NCI-H748 treated with DMSO at 0.1 percent for 48 hours (cell line): ENCODE measurements at places on chromosomes 11 and 22.
A peak's percentile ranks its signal among the peaks of the same experiment; 100 is the strongest.

- DNase-seq = peak; percentile 39
Measured at GRCh38 chr11:27423125-27423524, 49.5 kb downstream of the LGR4 start.

DNA sequence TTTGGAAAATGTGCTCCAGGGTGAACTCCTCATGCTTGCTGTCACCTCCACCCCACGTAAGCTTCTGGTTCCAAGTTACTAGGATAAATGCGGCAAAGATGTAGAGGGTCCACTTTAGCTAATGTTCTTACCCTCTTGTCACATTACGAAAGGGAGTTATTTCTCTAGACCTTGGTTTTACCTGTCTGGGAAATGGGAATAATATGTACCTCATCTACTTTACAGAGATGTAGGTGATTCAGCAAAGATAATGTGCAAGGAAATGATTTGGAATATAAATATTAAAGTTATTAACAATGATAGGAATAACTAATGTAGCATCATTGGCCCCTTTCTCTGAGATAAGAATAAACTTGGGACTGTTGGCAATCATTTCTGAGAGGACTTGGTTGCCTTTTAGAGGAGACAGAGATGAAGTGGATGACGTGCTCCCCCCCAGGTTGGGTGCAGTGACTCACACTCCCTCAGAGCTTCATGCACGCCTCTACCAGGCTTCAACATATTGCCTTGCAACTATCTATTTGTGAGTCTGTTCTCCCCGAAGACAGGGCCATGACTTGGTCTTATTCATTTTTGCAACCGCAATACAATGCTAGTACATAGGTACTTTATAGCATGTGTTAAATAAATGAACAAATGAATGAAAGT is 97.1 kb downstream of the ME3 start:
- DNase-seq = no peak

DNA sequence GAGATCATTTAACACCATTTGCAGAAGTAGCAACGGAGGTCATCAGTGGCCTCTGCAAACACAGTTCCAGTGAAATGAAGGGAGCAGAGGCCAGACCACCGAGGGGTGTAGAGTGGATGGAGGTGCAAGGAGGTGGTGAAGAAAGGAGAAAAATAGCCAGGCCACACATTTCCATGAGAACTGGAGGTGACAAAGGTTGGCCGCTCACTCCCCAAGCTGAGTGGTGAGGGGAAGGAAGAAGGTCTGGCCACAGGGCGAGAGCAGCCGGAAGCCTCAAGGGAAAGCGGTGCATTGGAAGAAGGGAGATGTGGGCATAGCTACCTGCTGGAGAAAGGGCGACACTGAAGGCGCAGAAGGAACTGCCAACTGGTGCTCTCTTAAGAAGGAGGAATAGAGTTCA is 20.1 kb upstream of the TMPRSS4 start:
- no peak for DNase-seq

- no peak for DNase-seq
Measured at GRCh38 chr11:85127349-85127748, 499.8 kb downstream of the DLG2 start.

GRCh38 chr11:47162426-47162825 is 14.3 kb downstream of the ARFGAP2 start:
- DNase-seq = no peak

DNA sequence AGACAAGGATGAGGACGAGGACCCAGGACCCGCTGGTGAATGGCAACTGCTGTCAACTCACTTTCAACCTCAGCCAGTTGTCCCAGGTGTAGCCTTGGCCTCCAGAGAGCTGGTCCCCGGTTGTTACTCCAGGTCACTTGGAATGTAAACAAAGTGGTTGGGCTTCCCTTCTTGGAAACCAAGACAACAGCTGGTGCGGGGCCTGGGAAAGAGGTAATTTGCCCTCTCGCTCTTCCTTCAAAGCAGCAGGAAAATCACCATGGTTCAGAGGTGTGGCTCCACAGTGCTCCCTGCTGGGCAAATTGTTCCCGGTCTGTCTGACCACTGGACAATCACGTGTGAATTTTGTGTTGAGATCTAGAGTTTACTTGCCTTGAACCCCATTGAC is 15.0 kb downstream of the SLC1A2 start:
- DNase-seq = peak; percentile 20

DNA sequence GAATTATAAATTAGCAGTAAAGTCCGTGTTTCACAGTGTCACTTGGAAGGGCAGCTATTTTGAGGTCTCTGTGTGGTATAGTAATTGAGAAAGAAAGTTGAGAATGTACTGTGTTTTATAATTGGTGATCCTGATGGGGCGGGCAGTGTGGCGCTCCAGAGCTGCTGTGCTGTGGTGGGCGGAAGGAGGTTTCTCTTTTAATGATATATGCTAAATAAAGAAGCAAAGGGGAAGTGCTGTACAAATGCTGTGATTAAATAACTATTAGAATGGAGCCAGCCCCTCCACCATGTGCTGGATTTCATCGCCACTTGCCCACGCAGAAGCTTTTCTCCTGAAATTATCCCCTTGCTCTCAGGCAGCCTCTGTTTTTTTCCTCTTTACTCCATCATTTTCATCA is 24.6 kb downstream of the ATXN10 start:
- DNase-seq = no peak

- no peak for DNase-seq
Measured at GRCh38 chr11:112459001-112459400, 198.3 kb upstream of the PLET1 start.

DNA sequence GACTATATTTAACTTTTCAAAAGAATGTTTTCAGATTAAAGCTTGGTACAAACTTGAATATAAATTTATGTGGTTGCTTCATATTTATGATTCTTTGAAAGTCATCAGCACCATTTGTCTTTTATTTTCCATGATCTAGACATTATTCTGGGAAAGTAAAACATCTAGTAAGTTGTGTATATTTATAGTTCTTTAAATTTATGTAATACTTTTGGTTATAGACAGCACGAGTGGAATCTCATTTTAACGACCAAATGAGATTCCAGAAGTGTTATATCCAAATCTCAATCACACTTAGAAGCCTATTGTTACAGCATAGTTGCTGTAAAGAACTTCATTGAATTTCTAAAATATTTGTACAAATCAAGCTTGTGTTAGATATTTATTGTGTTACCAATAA is 212.3 kb downstream of the DDX10 start:
- DNase-seq = no peak

DNA sequence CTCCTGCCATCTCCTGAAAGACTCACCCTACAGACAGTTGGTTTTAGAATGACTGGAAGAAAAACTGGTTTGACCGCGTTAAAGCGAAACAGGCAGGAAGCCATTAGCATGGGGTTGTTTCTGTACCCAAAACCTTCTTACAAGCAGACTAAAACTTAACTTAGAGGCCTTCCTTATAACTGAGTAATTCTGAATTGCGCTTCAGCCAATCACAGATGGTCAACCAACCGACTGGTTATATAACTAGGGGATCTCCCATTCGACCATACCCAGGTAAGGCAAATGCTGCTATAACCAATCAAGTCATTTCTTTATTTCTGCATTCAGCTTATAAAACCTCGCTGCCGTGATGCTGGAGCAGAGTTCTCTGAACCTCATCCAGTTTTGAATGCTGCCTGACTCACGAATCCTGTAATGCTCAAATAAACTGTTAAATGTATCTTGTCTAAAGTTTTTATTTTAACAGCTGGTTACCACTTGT is 87.8 kb upstream of the DRD2 start:
- DNase-seq = no peak

- DNase-seq = no peak
Measured at GRCh38 chr11:73237471-73238290, 19.6 kb downstream of the P2RY2 start.

DNA sequence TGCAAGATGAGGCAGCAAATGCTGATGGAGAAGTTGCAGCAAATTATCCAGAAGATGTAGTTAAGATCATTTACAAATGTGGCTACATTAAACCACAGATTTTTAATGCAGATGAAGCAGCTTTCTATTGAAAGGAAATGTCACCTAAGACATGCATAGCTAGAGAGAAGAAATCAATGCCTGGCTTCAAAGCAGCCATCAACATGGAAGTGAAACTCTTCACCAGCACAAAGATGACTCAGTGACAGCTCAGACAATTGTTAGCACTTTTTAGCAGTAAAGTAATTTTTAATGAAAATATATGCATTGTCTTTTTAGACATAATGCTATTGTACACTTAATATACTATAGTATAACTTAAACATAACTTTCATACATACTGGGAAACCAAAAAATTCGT is 71.4 kb downstream of the FANCF start:
- no peak for DNase-seq

- DNase-seq = no peak
Measured at GRCh38 chr11:65981972-65982823, 19.8 kb downstream of the EIF1AD start.

DNA sequence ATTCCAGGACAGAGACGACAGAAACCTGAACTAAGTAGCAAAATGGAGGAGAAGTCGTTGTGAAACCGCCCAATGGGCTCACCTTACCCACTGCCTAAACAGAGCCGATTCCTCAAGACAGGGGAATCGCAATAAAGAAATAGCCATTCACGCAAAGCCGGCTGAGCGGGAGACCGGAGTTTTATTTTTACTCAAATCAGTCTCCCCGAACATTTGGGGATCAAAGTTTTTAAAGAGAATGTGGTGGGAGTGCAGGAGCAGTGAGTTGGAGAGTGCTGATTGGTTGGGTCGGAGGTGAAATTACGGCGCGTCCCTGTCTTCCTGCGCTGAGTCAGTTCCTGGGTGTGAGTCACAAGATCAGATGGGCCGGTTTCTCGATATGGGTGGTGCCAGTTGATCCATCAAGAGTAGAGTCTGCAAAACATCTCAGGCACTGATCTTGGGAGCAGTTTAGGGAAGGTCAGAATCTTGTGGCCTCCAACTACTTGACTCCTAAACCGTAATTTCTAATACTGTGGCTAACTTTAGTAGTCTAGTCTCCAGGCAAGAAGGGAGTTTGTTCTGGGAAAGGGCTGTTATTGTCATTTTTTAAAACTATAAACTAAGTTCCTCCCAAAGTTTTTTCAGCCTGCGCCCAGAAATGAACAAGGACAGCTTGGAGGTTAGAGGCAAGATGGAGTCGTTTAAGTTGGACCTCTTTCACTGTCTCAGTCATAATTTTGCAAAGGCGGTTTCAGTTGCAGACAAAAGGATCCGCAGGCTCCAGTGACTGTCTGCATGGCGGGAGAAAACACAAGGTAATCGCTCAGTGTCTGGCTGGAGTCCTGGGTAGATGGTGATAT is 34.1 kb downstream of the OR4D9 start:
- DNase-seq = no peak

DNA sequence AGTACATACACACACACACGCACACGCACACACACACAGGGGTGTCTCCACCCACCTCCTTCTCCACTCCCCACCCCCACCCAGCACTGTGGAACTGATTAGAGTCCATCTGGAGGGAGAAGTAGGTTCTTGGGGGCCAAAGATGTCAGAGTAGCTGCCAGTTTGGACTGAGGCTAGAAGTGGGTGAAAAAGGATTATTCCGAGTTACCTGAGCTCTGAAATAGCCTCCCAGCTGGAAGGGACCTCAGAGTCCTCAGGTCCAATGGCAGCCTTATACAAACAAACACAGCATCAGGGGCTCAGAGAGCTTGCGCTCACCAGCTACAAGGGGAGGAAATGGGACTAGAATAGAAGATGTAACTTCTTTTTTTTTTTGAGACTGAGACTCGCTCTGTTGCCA is 20.8 kb downstream of the IL10RA start:
- no peak for DNase-seq

DNA sequence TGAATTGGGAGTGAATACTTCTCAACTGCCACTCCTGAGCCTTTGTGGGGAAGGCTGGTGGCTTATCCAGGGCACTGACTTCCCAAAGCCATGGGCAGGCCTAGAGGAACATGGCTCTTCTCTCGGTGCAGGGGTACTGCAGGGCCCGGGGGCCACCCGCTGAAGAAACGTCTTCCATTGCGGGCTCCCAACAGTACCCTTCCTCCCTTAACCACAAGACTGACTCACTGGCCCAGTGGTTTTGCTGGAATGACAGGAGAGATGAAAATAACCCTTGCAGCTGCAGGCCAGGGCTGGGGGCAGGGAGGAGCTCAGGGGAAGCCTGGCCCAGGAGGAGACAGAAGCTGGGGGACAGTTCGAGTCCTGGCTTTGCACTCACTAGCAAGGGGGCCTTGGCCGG is 13.5 kb downstream of the TXN2 start:
- DNase-seq = no peak

- no peak for DNase-seq
Measured at GRCh38 chr11:127632546-127632945, 632.0 kb upstream of the KIRREL3 start.

- no peak for DNase-seq
Measured at GRCh38 chr11:2209900-2210321, 38.3 kb upstream of the TH start.

DNA sequence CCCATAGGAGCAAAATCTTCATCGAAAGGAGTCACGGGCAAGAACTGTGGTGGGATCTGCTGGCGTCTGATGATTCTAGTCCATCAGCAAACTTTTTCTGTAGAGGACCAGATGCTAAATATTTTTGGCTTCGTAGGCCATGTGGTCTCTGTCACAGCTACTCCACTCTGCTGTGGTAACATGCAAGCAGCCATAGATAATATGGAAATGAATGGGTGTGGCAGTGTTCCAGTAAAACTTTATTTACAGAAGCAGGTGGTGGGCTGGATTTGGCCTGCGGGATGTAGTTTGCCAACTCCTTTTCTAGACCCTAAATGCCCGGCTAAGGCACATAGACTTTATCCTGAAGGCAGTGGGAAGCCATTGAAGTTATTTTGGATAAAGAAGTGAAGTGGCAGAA is 32.9 kb downstream of the BMAL1 start:
- no peak for DNase-seq

DNA sequence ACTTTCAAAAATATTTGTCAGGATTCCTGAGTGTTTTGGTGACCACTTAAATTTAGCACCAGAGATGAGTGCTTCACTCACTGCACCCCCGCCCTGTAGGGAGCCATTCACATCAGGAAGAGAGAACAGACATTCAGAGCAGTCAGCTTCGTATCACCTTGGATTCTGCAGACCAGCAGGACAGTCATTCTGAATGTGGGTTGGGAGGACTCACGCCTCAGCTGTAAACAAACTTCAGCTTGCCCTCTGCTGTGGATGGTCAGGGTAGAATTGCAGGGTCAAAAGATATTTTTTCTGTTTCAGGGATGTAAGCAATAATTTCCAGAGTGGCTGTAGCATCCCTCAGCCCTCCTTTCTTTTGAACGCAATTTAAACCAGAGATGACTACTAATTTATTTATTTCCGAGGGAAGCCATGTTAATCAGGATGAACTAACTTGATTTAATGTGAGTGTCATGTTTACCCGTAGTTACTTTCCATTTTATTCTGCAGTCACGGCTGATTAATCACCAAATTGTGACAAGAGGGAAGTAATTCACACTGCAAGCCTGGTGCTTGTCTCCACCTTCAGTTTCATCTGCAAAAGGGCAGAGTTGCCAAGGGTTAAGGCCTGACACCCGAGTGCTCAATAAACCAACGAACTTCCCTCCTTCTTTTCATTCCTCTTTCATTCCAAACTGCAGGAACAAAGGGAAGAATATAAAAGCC is 174.2 kb upstream of the DDI1 start:
- DNase-seq = peak; percentile 18

- no peak for DNase-seq
Measured at GRCh38 chr11:11732116-11732515, 109.7 kb upstream of the USP47 start.

DNA sequence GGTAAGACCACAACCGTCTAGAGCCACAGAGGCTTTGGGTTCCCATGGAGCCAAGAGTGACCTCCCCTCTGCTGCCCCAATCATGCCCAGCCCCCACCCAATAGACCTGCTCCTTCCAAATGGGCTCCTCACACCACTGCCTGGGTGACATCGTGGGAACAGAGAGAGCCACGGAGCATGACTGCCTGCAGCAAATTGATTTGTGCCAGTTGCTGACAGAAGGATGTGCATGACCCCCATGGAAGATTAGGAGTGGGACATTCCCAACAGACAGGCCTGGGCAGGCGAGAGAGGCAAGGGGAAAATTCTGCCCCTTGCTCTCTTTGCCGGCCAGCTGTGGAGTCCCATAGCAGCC is 88.5 kb downstream of the TENM4 start:
- DNase-seq = no peak
